NCI-H524 treated with DMSO at 0.1 percent for 48 hours (cell line): ENCODE measurements at places on chromosomes 7 and 10.

DNA sequence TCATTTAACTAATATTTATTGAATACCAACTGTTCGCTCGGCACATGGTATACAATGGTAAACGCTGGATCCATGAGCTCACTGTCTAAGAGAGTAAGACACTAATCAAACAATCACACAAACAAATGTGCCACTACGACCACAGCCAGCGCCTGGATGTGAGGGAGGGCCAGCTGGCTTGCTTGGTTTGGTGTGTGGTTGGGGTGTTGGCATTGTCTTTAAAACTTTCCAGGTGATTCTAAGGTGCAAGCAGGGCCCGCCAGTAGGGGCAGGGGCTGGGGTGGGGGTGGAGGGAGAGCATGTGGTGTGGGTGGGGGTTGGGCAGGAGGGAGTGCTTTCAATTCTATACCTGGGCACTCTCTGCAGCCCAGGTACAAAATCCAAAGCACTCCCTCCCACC is 31.6 kb downstream of the ADRA2A start:
- DNase-seq = no peak

DNA sequence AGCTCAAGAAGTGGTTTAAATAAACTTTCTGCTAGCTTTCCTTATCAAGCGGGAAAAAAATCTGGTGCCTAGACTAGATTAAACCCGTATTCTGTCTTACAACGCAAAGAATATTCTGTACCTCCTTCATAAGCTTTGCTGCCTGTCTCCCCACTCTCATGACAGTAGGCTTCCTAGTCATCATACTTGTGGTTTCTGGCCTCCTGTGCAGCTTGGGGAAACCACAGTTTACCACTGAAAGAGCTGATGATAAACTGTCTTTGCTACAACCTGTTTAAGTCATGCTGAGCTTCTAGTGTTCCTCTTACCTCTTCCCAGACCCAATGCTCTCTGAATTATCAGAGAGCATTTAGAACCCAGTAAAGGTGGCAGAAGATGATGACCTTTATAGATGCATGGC is 55.0 kb downstream of the PODXL start:
- DNase-seq = no peak

- peak; percentile 69 for DNase-seq
These were observed 15.6 kb downstream of the CHAT start for GRCh38 chr10:49629431-49629881.

- no peak for DNase-seq
These were observed 21.0 kb downstream of the PWWP2B start for GRCh38 chr10:132417957-132418441.

GRCh38 chr7:90690159-90690858 is 94.2 kb downstream of the CDK14 start:
- DNase-seq = no peak

DNA sequence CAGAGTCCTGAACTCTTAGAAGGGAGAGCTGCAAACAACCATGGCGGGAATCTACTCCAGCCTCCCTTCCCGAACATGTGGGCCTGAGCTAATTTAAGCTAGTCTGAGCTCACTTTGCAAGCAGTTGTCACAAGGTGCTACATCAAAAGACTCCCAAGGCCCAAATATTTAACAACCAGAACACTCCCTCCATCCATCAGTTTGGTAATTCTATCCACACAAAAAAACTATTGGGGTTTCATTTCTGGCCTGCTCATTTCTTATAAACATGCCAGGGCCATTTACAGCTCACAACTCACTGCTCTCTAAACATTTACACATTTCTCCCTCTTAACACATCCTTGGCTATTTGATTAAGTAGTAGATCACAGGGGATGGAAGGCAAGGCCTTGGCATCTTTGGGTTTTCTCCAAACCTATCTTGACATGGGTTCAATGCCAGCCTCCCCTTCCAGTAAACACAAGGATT is 263.4 kb downstream of the KCNMA1 start:
- DNase-seq = no peak

DNA sequence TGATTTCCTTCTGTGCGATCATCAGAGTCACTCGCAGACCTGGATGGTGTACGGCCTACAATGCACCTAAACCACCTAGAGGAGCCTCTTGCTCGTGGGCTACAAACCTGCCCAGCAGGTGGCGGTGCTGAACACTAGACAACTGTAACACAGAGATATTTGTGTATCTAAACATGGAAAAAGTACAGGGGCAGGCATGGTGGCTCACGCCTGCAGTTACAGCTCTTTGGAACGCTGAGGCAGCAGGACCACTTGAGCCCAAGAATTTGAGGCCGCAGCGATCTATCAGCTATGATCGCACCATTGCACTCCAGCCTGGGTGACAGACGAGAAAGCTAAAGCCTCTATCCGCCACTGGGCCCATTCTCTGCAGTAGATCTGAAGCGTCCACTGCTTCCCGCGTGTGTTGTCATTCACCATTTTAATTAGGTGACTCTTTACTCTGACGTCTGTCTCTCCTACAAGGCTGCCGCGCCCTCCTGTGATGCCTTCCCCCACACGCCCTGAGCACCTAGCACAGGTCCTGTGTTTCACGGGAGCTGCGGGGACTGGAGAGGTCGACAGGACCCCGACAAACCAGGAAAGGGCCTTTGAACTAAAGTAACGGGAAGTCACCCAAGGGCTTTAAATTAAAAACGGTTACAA is 774 bp downstream of the TUBGCP2 start:
- no peak for DNase-seq

DNA sequence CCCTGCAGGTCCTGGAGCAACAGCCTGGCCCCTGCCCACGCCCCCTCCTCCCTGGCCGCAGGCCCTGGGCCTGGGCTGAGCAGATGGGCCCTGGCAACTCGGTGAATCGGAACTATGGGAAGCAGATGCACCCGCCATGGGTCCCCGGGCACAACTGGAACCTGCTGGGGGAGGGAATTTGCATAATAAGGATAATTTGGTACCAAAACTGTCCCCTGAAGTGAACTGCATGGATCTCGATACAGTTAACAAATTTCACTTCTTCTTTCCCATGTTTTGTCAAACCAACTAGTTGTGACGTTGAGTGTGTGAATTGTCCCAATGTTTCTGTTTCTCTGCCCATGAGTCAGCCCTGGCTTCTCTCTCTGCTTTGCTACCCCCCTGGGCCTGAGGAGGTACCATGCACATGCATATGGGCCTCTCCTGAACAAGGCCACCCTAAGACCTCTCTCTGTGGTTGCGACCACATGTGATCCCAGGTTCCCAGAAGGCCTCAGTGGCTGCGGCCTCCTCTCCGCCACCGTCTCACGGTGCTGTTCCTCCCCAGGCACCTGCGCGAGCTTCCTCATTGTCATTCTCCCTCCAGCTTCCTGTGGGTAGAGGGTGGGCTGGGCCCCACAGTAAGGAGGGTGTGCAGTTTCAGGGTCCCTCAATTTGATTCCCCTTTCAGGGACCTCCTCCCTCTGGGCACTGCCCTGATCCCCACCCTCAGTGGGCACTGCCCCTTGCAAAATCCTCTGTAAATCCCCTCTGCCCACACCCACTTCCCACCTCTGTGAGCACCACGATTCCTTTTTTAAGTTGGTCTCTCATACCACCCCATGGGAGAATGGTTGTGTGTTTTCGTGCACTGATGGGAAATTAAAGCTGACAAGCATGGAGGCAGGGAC is 40.0 kb downstream of the FIGNL1 start:
- DNase-seq = no peak

- no peak for DNase-seq
These were observed 156.7 kb upstream of the NPVF start for GRCh38 chr7:25384788-25385505.

GRCh38 chr10:60367431-60367830 is 22.2 kb downstream of the ANK3 start:
- no peak for DNase-seq

DNA sequence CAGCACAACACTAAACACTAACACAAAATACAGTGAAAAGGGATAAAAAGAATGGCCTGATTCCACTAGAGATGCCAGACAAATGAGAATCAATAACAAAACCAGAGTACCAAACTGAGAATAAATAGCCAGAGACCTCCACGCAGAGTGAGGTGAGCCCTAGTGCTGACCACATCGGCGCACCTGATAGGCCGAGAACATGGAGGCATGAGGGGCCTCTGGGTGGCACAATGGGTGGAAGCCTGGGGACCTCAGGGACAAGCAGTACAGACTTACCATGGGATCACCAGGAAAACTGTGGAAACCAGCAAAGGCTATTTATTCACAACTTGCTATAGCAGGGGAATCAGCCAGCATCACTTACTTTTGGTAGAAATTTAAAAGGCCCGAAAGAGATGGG is 1.8 kb upstream of the CSGALNACT2 start:
- no peak for DNase-seq

DNA sequence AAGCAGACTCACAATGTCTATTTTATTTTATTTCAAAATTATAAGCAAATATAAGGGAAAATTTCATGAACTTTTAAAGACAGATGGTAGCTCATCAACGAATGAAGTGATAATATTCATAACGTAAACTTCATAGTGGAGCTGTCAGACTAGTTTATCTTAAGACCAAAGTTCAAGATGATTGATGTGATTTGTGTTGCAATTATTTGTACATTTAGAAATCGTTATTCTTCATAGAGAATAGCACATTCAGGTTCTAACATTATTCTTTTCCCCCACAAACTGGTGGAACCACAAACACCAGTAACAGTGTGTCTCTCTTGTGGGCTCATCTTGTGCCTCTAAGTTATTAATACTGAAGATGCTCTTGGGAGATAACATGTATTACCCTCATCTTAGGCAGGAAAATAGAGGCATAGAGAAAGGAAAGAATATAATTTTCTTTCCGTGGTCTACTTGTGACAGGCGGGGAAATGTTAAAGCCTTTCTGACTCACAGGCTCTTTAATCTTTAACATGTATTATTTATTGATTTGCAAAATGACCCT is 37.0 kb downstream of the CCSER2 start:
- DNase-seq = no peak

GRCh38 chr7:18521236-18521589 is 25.7 kb downstream of the HDAC9 start:
- no peak for DNase-seq

- DNase-seq = no peak
These were observed 24.9 kb upstream of the PDGFA start for GRCh38 chr7:544338-545221.

DNA sequence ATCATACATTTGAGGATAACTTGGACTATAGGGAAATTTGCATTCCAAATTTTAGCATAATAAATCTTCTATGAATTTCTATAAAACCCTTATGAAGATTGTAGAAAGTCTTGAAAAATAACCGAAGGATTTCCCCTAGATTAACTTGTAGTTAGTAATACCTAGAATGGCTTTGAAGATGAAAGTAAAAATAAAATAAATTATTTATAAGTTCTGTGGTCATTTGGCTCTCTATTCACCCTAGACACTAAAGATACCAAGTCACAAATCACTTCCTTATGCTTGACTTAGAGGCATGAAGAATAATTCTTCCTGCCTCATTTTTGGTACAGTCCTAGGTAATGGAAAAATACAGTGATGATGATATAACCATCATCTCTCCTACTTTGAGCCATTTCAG is 79.3 kb downstream of the CSTF2T start:
- DNase-seq = no peak

- no peak for DNase-seq
These were observed 212.0 kb downstream of the RELN start for GRCh38 chr7:103777440-103777839.

DNA sequence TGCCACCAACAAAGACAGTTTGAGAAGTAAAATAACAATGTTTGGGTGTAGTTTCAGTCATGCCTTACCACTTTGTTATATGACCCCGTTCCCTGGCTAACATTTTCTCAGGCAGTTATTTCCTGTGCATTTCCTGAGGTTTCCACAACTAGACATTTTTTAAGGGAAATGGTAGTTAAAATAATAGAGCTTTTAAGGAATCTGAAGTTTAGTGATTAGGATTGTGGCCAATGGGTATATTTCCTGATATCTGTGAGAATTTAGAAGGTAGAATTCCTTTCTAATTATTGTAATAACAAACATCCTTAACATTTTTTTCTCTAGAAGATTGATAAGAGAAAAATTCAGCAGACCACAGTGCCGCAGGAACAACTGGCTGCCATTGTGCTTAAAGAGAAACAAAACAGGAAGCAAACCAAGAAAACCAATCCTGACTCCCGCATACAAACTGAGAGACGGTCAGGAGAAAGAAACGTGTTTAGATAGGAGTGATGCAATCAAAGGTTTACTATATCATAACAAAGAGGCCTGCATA is 193.6 kb downstream of the MBL2 start:
- DNase-seq = no peak

DNA sequence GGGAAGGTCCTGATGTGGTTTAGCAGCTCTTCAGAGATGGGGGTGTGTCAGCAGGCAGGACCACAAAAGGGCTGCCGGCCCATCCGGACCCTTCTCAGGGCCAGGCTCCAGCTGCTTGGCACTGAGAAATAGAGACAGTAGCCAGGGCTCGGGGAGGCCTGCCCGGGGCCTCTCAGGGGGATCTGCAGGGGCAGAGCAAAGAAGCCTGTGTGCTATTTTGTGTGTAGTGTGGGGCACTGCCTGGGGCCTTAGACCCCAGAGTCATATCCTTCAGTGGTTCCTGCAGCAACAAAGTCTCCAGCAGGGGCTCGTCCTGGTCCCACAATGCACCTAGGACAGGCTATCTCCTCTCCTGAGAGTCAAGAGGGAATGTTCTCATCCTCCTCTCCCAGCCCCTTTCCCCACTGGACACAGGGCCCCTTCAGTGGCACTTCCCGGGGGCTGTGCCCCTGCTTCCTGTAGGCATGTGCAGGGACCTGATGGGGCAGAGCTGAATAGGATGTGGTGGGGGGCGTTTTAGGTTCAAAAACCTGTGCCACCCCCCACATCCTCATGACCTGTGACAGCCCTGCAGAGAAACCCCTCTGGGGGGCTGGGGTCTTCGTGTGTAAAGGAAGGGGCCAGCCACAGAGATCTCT is 159.5 kb upstream of the RHEB start:
- DNase-seq = no peak

- no peak for DNase-seq
These were observed 92.4 kb upstream of the JCAD start for GRCh38 chr10:30151581-30152389.

DNA sequence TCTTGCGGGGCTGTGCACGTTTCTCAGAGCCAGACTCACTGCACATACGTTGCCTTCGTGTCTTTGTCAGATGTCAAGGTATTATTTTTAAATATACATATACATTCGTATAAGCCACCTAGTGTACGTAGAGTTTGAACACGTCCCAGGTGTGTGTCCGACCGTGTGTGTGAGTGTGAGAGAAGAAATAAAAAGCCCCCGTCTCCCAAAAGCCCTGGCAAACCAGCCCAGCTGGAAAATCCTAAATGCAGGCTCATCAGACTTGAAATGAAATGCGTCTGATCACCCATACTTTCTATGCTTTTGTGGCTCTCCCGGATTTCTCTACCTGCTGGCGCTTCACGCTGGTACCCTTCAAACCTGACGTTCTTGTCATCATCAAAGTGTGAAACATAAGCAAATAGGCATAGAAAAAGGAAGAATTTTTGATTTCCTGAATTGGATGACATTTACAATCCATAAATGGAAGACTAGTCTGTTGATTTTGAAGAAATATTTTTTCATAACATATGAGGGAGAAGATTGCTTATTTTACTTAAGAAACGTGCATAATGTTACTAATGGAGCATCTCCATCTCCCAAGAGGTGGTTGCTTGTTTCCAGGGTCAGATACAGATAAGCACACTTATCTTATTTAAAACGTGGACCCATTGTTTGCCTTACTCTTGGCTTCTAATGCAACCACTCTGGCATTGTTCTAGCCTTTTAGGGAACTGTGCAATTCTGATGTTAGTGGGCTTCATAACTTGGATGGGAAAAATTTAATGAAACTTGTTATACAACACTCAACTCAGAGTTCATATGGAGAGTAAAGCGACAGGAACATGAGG is 971 bp downstream of the PRKG1 start:
- peak; percentile 0 for DNase-seq

GRCh38 chr10:126288547-126289493 is 99.5 kb downstream of the ADAM12 start:
- no peak for DNase-seq
